ENCODE measurements at places on chromosomes 1 and 21.

DNA sequence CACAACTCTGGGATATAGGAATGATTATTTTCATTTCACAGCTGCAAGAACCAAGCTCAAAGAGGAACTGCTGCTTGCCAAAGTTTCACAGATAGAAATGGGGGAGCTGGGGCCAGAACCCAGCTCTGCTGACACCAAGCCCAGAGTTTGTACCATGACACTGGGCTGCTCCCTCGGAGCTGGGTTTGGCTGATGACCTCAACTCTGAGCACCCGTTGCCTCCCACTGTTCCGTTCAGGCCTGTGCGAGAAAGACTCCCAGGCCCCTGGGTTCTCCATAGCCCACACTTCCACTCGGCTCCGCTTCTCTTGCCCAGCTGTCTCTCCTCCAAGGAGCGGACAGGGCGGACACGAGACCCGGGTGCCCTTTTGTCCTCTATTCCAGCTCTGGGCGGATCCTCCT, 55.2 kb downstream of the NGF start:
- DNase-seq: no peak

GRCh38 chr1:229363723-229364122, 20.9 kb upstream of the CCSAP start:
- DNase-seq: no peak

DNA sequence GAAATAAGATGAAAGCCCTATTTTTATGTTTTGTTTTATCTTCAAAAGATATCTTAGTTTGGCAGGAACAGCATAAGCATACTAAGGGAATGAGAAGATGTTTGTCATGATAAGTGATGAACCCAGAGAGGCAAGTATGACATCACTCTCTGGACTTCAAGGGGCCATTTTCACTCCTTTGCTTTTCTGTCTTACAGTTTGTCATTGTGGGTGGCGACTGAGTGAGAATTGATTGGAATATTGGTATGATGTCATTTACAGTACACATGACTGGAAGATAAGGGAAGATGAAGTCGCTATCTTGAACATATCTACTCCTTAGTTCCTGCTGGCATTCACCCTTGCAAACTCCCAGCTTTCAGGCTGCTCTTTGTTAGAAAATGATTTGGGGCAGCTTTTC, 258.1 kb upstream of the RAB4A start:
- DNase-seq: peak; percentile 6

GRCh38 chr1:121516234-121516967, 331.6 kb downstream of the SRGAP2C start:
- no peak for DNase-seq

DNA sequence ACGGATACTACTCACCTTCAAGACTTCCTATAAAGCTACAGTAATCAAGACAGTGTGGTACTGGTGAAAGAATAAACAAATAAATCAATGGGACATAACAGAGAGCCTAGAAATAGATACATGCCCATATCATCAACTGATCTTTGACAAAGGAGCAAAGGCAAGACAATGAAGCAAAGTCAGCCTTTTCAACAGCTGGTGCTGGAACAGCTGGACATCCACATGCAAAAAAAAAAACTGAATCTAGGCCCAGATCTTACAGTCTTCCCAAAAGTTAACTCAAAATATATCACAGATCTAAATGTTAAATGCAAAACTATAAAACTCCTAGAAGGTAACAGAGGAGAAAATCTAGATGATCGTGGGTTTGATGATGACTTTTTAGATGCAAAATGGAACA, 170.3 kb downstream of the MIS18A start:
- no peak for DNase-seq

GRCh38 chr1:23556635-23557470, 2.4 kb downstream of the ID3 start:
- no peak for DNase-seq

GRCh38 chr1:172513479-172513878, 19.5 kb upstream of the SUCO start:
- peak; percentile 71 for DNase-seq

DNA sequence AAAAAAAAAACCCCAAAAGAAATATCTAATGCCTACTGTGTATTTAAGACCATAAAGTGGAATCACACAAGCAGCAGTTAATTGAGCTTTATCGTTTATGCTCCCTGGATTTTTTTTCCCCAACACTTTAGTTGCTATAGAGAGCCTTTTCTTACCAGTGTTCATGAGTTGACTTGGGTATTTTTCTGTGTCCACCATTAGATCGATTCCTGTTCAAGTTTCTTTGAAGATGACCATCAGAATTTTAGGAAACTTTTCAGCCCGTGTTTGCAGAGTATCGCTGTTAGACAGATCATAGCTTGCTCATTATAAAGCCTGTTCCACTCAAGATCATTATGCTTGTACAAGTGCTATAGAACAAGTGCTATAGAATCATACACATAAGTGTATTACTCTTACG, 1.5 kb downstream of the RALGPS2 start:
- DNase-seq: no peak

- DNase-seq: no peak
Measured at GRCh38 chr1:235670157-235670776, 20.7 kb upstream of the GNG4 start.

DNA sequence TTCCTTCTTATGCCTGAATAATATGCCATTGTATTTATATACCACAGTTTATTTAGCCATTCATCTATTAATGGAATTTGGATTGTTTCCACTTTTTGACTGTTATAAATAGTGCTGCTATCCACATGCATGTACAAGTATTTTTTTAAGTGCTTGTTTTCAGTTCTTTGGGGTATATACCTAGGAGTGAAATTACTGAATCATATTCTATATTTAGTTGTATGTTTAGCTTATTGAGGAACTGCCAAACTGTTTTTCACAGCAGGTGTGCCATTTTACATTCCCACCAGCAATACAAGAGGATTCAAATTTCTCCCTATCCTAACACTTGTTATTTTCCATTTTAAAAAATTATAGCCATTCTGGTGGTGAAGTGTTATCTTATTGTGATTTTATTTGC, 7.6 kb upstream of the HJV start:
- DNase-seq: no peak

GRCh38 chr1:189654906-189655305, 822.8 kb downstream of the BRINP3 start:
- DNase-seq: no peak

GRCh38 chr1:235327559-235328270, at the start of gene ARID4B:
Gene ARID4B (minus strand): TSS chr1:235328179. CDS start chr1:235326919, 1,260 bp downstream.
- no peak for DNase-seq

GRCh38 chr1:95071539-95071938, 1.2 kb downstream of the ALG14 start:
- DNase-seq: no peak

GRCh38 chr1:35882586-35882944, 444 bp upstream of the AGO1 start:
- DNase-seq: peak; percentile 48

GRCh38 chr1:233412812-233413211, 85.3 kb downstream of the MAP3K21 start:
- no peak for DNase-seq

- no peak for DNase-seq
Measured at GRCh38 chr1:238581332-238581731, 690.6 kb upstream of the ZP4 start.

DNA sequence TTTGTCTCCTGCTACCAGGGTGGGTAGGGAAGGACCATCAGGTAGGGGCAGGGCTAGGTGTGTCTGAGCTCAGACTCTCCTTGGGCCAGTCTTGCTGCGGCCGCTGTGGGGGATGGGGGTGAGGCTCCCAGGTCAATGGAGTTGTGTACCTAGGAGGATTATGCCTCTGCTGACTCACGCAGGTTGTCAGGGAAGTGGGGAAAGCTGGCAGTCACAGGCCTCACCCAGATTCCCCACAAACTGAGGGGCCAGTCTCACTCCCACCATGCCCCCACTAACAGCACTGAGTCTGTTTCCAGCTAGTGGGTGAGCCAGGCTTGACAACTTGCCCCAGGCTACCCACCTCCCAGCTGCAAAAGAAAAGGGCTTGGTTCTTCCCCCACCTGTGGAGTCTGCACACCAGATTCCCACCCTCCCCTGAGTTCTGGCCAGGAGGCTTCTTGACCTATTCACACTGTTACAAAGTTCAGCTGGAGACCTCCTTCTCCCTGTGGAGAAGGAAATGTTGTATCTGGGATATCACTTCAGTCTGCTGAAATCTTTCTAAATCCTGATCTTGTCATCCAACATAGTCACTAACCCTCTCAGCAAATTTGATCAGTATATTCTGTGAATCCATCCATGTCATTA, 69.2 kb upstream of the GJA8 start:
- no peak for DNase-seq

DNA sequence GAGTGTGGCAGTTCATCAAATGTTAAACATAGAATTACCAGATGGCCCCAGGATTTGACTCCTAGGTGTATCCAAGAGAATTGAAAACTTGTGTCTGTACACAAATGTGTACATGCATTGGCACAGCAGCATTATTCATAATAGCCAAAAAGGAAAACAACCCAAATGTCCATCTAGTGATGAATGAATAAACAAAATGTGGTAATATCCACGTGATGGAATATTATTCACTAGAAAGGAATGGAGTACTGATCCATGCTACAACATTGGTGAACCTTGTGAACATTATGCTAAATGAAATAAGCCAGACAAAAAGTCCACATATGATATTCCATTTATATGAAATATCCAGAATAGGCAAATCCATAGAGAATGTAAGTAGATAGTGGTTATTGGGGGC, 77.7 kb downstream of the RAVER2 start:
- no peak for DNase-seq

- peak; percentile 79 for DNase-seq
Measured at GRCh38 chr1:231420959-231421545, 1.0 kb downstream of the EGLN1 start.

DNA sequence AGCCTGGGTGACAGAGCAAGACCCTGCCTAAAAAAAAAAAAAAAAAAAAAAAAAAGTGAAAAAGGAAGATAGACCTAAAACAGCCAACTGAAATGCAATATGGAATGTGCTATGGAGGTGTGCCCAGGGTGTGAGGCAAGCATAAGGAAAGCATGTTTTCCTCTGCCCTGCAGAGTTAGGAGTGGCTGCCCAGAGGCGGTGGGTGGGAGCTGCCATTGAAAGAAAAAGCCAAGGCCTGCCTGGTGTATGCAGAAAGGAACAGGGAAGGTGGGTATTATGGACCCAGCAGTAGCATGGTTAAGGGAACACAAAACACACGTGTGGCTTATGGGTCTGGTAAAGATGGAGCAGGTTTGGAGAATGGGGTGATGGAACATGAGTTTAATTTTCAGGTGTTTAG, 8.9 kb downstream of the CD244 start:
- DNase-seq: no peak

- DNase-seq: no peak
Measured at GRCh38 chr1:154158307-154159125, 3.6 kb upstream of the NUP210L start.

DNA sequence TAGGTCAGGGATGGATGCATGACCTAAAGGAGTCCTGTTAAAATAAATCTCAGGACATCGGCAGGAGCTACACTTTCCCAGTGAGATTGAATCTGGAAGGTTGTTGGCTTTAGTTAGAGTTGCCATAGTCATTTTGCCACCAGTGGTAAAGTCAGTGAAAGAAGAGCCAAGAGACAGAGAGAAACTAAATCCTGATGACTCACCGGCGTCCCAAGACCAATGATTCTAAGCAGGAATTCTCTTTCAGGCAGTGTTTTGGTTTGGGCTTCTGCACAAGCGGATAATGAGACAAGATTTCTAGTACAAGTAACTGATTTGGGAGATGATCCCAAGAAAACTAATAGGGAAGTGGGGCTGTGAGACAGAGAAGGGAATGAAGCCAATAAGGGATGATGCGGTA, 88.8 kb upstream of the ETS2 start:
- DNase-seq: no peak

DNA sequence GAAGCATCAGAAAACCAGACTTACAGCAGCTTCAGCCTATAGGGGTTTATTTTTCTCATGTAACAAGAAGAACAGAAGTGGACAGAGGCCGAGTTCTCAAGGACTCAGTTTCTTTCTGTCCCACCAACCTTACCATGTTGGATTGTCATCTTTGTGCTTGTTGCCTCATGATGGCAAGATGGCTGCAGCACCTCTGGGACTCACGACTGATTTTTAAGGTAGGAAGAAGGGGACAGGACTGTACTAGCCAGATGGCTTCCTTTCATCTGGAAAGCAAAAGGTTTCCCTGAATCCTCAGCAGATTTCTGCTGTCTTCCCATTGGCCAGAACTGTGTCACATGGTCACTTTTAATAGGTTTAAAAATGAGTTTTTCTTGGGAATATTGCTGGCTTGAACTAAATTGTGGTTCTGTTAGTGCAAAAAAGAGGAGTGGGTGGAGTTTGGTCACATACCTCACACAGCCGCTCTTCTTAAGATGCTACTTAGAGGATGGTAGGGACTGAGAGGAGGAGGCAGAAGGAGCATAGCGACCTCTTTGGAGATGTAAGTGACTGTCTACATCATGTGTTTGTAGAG, 48.1 kb upstream of the ENAH start:
- DNase-seq: no peak

DNA sequence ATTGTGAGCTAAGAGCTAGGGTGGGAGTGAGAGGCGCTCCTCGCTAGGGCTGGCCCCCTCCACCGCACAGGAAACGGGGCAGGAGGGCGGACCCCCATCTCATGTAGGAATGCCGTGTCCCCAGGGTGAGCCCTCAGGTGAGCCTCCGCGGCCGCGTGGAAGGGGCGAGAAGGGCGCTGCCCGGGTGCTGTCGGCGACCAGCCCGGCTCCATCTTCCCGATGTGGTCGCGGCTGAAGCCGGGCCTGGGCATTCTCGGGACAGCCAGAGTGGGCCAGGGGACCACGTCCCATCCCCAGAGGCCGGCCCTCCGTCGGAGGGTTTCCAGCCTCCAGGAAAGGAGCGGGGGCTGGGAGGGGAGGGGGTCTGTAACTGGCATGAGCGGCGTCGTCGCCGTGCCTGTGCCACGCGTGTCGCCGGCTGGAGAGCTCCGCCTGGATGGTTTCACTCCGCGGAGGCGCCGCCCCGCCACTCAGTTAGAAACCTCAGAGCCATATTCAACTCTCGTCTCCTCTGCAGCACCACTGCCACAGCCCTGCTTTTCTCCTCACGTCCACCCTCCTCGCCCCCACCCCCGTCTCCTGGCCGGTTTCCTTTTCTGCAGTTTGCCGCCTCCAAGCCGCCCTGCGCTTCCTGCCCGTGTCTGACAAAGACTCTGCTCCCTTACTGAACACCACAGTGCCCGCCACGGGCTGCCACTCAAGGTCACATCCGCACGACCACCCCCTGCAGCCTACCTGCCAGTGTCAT, at the start of gene TMEM269:
Gene TMEM269 (plus strand): TSS at position 46 of the 748 bp plus-strand sequence. CDS start 4,903 bp downstream, outside the sequence.
- no peak for DNase-seq

DNA sequence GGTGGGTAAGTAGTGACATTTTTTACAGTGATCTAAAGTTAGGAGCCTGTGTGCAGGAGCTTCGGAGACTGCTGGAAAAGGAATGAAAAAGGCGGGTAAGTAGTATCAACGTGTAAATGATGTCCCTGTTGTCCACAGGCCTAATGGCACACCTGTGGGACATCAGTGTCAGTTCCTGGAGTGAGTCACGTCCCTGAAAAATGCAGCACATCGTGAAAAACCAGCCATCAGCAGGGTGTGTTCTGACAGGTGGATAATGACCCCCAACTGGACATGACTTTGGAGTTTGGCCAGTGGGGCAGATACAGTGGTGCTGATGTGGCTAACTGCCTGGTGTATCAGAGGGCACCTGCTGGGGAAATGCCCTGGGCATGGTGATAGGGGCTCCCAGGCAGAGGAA, 12.0 kb upstream of the PRDM15 start:
- DNase-seq: no peak
